ENCODE measurements at places on chromosomes 5 and 9. TPM values are rescaled to one million over a fixed set of nuclear protein-coding genes. Genes with fewer than 3 reads are reported as not detected.

- H3K27ac ChIP-seq, result no peak overlapping the region
- H3K4me1 ChIP-seq, result no peaks in the 10 kb centered on the region
- H3K27me3 ChIP-seq, result no peaks in the 10 kb centered on the region
- H3K4me3 ChIP-seq, result no peak overlapping the region
- peaks cover 2% of the 10 kb centered on the region for H3K36me3 ChIP-seq
Observed at GRCh38 chr9:30995956-30996738, 1388.3 kb upstream of the ACO1 start.

DNA sequence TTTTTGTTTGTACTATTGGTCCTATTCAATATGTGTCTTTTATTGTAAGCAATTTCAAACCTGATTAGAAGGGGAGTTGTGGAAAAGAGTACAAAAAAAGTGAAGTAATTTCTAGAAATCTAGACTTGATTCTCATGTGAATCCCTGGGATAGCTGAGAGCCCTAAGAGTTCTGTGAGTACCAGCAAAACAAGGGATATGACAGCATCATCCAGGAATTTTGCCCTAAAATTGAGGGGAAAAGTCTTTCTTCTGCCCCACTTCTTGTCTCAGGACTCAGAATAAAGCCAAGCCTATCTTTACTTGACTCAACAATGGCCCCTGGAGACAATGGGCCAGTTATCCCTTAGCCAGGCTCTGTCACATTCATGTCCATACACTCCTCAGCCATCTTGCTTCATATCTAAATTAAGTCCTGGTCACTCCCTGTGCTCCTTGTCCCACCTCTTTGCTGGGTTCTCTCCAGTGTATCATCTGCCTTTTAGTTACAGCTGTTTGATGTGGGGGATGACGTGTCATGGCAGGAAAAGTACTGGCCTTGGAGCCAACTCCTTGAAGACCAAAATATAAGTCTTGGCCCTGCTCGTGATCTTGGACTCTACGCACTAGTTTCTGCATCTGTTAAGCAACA, 81.2 kb downstream of the ADAMTS12 start:
- no peak for DNase-seq
- no peak overlapping the region for H3K4me3 ChIP-seq
- no peaks in the 10 kb centered on the region for H3K27me3 ChIP-seq
- no peaks in the 10 kb centered on the region for H3K36me3 ChIP-seq

- no peak overlapping the region for H3K4me3 ChIP-seq
- H3K36me3 ChIP-seq, result no peaks in the 10 kb centered on the region
- H3K27ac ChIP-seq, result no peak overlapping the region
- DNase-seq, result no peak
- peaks cover 21% of the 10 kb centered on the region for H3K27me3 ChIP-seq
Observed at GRCh38 chr9:115234094-115234493, 116.1 kb upstream of the TNC start.

The TAS2R1 gene
- not detected for total RNA-seq
